ENCODE measurements at places on chromosomes 3 and 15. TPM values are rescaled to one million over a fixed set of nuclear protein-coding genes. Genes with fewer than 3 reads are reported as not detected.

The DNAH12 gene
- under 0.01 TPM for total RNA-seq

- no peak for DNase-seq
Measured at GRCh38 chr3:34582055-34582454, 783.6 kb downstream of the PDCD6IP start.

DNA sequence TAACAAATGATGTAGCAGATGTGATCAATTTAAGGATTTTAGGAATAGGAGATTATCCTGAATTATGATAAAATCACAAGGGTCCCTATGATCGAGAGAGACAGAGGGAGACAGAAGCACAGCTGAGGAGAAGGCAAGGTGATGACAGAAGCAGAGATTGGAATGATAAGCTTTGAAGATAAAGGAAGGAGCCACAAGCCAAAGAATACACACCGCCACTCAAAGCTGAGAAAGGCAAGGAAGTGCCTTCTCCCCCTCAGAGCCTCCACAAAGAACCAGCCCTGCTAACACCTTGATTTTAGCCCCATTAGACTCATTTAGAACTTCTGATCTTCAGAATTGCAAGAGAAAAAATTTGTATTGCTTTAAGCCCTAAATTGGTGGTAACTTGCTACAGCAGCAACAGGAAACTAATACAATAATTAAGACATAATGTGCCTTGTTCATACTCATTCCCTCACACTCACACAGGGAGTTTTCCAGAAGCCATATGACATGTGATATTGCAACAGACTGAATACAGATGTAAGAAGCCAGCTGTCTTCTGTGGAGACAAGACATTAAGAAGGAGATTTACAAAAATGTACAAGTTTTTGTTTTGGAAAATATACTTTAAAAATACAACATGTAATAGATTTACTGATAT, 38.2 kb downstream of the TRANK1 start:
- peak; percentile 76 for DNase-seq

DNA sequence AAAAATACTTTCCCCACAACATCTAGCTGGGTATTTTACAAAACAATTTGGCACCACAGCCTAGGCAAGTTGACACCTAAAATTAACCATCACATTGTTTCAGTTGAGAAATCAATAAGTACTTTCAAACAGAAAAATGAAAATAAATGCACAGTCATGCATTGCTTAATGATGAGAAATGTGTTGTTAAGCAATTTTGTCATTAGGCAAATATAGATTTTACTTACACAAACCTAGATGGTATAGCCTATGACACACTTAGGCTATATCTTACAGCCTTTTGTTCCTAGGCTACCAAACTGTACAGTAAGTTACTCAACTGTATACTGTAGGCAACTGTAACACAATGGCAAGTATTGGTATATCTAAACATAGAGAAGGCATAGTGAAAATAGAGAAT, 608.6 kb upstream of the BCHE start:
- DNase-seq, result no peak

- peak; percentile 81 for DNase-seq
Measured at GRCh38 chr3:170585937-170586310, at the start of gene SLC7A14. Gene SLC7A14, minus strand, starts transcription at chr3:170586075. Its CDS starts 59,139 bp downstream, at chr3:170526936.

DNA sequence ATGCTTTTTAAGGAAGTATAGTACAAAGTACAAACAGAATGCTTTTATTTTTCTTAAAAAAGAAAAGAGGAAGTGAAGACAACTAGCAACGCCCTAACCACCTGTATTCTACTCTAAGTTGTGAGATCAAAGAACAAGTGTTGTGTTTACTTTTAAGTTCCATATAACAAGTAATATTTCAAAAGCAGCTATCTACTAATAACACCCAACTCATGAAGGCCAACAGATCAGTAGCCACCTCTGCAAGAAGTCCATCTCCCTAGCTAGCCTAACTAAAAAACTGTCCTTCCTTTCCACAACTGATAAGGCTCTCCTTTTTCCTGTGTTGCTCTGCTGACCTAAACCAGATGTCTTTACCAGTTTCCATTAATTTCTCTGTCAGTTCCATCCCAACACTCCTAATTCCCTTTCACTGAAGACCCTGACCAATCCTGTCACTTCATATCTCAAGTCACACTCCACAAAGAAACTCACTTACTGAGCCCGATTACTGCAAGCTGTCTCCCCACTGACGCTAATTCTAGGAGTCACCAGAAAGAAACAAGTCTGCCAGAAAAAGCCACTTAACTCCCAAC, 26.9 kb downstream of the PHC3 start:
- DNase-seq, result peak; percentile 66

DNA sequence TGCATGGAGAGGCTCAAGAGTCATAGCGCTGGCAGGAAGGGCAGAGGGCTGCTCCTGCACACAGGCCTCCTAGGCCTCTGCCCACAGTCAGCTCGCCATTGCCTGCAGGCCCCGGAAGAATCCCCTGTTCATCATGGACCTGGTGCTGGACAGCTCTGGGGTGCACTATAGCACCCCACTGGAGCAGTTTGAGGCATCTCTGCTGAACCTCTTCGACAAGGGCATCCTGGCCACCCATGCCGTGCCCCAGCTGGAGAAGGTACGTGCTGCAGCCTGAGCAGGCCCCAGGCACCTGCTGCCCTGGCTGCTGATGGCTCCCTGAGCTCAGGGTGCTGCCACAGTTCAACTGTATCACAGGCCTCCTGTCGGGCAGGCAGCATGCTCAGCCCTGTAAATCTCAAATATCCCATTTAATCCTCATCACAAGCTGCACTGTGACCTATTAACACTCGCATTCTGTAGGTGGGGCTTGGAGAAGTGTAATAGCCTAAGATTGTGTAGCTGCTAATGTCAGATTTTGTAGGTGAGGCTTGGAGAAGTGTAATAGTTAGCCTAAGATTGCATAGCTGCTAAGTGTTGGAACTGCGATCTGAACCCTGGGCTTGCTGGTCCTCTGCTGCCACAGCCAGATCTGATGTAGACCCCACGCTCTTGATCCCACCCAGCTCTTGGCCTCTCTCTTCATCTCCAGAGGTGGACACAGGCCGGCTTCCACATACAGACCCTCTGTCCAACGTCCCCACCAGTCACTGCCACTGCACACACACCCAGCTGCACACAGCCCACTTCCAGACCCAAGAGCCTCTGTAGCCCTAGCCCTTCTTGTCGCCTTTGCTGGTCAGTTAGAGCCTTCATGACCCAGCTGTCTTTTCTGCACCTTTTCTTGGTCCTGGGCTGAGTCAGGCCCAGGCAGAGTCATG, 31.9 kb downstream of the DNAH1 start:
- peak; percentile 65 for DNase-seq
